ENCODE measurements at places on chromosomes 6 and 20.

- DNase-seq: peak; percentile 18
Measured at GRCh38 chr20:9228774-9229450, 160.0 kb downstream of the PLCB4 start.

DNA sequence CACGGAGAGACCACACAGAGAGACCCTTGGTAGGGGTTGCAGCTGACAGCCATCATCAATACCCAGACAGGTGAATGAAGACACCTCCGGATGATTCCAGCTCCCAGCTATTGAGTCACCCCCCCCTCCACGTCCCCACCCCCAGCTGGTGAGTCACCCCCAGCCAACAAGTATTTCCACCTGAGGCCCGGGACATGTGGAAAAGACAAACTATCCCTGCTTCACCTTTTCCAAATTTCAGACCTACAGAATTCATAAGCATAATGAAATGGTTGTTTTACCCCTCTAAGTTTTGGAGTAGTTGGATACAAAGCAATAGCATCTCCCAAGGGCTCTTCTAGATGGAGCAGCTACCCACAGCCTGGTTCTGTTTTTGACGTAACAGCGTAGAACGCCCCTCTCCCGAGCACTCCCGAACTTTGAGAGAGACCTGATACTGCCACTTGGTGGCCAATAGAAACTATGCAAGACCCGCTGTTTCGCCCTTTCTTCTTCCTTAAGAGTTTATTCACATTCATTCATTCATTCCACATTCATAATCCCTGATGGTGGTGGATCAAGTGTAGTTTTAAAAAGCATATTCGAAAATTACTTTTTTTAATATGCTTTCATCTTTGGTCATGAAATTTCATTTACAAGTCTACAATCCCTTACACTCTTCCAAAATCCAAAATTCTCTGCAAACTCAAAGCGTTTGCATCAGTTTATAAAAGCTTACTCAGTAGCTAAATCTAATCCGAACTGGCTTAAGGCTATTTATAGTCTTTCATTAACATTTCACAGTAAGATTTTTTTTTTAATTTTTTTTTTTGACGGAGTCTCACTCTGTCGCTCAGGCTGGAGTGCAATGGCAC, 15.1 kb upstream of the PPP1R16B start:
- peak; percentile 54 for DNase-seq

DNA sequence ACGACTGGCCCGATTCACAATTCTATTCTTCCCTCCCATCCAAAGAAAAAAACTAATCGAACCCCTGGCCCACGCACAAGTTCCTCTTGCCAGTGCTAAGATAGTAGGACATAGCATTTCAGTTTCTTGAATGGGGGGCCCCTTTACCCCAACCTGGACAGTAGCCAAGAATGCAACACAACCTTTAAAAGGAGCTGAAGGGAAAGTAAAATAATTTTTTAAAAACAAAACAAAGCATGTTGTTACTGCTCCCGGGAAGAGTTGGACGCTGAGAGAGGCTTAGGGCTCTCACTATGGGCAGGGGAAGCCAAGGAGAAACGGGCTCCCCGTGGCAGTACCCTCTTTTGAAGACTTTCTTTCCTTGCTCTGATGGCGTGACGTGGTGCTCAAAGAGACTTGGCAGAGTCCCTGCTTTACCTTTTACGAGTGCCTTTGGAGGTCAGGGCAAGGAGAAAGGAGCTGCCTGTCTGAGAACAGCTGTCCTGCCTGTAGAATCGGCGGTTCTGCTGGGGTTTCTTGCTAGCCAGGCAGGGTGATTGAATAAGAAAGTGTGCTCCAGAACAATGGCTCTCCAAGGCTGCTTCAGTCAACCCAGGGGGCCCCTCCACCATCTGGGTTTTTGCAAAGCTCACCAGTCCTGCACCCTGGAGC, 5.8 kb downstream of the TFAP2C start:
- no peak for DNase-seq

DNA sequence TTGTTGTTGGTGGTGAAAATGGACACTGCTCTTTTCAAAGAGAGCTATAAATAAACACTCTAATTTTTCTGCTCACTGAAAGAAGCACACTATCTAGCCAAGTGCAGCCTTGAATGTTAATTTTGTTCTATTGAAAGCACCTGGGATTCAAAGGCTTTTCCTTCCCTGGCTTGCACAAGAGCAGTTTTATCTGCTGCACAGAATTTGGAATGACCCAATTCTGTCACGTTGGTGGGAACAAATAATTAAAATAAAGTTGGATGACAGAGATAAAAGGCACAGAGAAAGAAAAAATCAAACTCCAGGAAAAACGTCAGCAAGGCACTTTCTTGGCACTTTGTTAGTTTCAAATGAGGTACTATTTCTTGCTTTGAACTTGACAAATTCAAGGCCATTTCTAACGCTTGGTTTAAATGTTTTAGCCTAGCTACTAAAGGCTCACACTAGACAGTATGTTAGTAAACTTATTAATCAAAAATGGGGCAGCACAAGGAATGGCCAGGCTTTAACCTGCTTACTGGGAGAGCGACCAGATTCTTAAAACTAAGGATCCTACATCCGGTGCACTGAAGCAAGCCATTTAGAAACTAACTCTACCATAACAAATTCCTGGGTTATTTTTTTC, 145.5 kb upstream of the ARG1 start:
- DNase-seq: no peak

DNA sequence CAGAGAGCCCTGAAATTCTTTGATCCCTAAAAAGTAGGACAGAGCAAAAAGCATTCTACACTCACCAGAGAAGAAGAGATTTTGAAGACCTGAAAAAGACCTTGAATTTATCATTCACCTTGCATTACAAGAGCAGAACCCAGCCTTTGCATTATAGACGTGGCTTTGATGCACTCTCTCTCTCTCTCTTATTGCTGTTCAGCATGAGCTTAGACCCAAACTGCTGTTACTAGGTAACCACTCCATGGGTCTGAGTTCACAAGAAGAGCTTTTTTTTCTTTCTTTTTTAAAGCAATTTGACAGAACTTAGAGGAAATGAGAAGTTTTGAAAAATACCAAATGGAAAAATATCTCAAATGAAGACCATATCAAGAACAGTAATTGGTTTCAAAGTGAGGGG, 44.4 kb downstream of the COL9A1 start:
- no peak for DNase-seq

DNA sequence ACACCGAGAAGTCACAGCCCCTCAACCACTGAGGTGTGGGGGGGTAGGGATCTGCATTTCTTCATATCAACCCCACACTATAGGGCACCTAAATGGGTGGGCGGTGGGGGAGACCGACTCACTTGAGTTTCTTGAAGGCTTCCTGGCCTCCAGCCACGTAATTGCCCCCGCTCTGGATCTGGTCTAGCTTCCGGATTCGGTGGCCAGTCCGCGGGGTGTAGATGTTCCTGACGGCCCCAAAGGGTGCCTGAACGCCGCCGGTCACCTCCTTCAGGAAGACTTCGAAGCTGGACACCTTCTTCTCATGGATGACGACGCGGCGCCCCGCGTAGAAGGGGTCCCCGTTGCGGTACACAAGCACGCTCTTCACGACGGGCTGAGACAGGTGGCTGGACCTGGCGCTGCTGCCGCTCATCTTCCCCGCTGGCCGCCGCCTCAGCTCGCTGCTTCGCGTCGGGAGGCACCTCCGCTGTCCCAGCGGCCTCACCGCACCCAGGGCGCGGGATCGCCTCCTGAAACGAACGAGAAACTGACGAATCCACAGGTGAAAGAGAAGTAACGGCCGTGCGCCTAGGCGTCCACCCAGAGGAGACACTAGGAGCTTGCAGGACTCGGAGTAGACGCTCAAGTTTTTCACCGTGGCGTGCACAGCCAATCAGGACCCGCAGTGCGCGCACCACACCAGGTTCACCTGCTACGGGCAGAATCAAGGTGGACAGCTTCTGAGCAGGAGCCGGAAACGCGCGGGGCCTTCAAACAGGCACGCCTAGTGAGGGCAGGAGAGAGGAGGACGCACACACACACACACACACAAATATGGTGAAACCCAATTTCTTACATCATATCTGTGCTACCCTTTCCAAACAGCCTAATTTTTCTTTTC, at the start of gene DCDC2:
DCDC2 (minus strand) TSS at position 724 of the 883 bp plus-strand sequence; CDS start at position 415, 309 bp downstream.
- peak; percentile 29 for DNase-seq

GRCh38 chr6:147311218-147311617, 107.0 kb downstream of the STXBP5 start:
- peak; percentile 45 for DNase-seq

- DNase-seq: peak; percentile 60
Measured at GRCh38 chr6:158211273-158212055, 43.3 kb downstream of the GTF2H5 start.

DNA sequence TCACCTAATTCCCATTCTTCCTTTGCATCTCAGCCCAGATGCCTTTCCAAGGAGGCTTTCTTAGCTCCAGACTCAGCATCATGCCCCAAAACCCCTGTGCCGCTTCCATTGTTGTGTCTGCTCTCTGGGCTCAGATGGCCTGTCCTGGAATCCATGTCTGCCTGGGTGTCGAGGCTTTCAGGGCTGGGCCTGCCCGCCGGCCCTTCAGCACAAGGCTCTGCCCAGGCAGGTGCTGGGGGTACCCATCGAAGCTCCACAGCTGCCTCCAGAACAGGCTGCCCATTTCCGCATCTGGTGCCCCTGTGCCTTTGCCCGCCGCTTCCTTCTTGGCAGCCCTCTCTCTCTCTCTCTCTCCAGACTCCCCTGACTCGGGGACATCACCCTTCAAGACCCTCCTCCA, 1.2 kb downstream of the CPXM1 start:
- no peak for DNase-seq

GRCh38 chr6:135871296-135871695, 19.8 kb downstream of the PDE7B start:
- peak; percentile 78 for DNase-seq

- DNase-seq: no peak
Measured at GRCh38 chr6:70162972-70163371, 139.9 kb downstream of the COL9A1 start.

DNA sequence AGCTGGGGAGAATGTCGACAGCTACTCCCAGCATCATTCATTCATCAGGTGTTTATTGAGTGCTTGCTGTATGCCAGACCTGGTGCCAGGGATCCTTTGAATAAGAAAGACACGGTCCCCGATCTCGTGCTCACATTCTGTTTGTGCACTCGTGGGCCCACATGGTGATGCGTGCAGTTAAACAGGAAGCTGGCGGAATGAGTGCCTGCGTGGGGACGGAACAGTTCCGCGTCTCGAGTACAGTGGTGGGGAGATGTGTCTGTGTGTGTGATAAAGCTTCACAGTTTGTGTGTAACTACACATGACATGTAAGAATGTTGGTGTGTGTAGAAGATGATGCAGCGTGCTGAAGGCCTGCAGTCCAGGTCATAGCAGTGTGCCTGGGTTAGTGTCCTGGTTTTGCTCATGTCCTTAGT, 6.5 kb downstream of the RBM38 start:
- DNase-seq: no peak

DNA sequence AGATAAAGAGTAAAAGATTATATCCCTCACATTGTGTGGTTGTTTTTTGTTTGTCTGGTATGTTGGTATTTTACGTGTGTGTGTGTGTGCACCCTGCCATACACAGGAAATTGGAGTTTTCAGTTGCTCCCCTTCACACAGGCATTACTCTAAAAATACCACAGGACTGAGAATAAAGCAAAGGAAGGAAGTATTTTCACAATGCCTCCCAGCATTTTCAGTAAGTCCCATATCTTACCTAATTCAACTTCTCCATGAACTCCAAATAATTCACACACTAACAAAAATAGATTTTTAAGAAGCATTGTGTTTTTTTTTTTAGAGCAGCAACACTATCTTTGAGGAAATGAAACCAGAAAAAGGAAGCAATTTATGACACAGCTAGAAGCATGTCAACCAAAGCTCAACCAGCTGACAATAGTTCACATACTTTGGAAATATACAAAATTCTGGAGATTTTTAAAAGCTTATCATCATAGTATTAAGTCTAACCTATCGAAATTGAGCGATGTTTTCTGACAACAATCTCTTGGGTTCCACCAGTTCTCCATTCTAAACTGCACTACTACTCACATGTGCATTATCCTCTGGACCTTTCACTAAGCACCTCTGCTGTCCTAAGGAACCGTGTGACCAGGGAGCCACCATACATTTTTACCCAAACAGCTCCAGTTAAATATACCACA, 2.1 kb downstream of the UBE2J1 start:
- DNase-seq: peak; percentile 24

DNA sequence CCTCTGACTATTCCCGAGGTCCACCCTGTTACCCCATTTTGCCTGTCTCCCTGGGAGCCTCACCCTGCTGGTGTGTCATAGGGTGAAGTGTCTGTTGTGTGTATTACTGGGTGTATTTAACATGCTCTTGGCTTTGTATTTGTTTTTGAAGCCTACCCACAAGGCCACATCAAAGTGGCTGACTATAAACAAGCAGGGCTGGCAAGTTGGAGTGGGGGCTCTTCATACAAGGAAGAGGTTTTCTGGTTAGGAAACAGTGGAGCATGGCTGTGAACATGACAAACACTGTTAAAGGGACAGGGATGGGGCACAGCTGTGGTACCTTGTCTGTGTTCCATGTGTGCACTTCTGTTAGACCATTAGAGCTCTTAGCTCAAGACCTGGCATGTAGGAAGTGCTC, 26.3 kb downstream of the HECA start:
- peak; percentile 62 for DNase-seq

- DNase-seq: no peak
Measured at GRCh38 chr20:37573626-37574198, 46.0 kb upstream of the BLCAP start.

DNA sequence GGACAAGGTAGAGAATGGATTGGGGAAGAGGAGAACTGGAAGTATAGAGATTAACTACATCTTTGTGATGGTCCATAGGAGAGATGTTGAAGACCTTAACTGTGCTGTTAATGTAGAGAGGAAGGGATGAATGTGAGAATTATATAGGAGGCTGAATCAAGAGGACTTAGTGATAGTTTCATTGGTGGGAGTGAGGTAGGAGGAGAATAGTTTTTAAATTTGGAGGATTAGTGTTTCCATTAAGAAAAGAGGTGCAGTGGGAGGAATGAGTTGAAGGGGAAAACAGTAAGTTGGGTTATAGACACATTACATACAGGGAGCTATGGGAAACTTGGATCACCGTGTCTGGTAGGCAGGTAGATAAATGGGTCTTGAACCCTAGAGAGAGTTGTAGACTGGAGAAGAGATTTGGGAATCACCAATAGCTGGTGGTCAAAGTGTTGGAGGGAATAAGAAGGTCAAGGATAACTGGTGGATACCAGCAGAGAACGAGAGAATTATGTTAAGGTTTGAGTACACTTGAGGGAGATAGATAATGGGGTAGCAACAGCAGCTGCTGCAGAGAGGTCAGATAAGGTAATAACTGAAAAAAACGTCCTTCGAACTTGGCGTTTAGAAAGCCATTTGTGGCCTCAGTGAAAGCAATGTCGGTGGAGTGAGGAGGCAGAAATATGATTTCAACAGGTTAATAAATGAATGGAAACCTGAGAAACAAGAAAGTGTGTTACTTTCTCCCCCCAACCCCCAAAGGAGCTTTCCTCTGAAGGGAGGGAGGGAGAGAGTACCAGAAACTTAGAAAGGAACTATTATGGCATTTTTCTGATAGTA, 3.1 kb downstream of the C6orf89 start:
- no peak for DNase-seq

- DNase-seq: peak; percentile 96
Measured at GRCh38 chr20:45905505-45906079, 6.4 kb downstream of the PLTP start.
